ENCODE measurements at places on chromosomes 2 and 18.
A peak's percentile ranks its signal among the peaks of the same experiment; 100 is the strongest.

DNA sequence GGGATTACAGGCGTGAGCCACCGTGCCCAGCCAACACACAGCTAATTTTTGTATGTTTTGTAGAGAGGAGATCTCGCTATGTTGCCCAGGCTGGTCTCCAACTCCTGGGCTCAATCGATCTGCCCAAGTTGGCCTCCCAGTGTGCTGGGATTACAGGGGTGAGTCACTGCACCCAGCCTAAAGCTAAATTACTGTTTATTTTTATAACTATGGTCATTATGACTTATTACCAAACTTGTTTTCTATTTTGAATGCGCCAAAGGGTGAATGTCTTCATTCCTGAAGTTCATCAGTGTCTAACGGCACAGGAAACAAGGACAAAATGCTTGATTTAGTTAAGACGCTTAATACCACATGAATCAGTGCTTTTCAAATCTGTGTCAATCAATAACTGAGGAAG, 38.9 kb upstream of the GREB1L start:
- DNase-seq: no peak

GRCh38 chr2:237725661-237726060, 72.9 kb upstream of the RBM44 start:
- DNase-seq: no peak

GRCh38 chr2:146801886-146802285, 1042.9 kb upstream of the ACVR2A start:
- no peak for DNase-seq

DNA sequence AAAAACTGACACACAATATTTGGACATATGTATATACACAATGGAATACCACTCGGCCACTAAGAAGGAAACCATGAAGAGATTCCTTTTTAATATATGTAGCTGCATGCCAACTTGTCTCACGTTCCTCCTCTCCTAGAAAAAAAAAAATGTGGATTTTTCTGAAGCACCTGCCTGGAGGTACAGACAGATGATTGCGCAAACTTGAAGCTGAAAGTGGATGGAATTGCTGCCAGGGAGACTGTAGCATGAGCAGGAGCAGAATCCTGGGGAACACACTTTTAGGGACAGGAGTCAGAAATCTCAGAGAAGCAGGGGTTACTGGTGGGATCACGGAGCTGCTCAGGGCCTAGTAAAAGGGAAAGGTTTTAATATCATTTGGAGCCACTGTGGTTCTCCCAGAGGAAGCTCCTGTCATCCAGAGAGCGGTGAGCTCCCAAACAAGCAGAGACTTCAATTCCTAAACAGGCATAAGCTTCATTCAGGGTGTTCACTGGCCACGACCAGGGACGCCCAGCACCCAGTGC, 640 bp upstream of the SPR start:
- no peak for DNase-seq

GRCh38 chr2:217790195-217790594, 212.6 kb downstream of the TNS1 start:
- no peak for DNase-seq

DNA sequence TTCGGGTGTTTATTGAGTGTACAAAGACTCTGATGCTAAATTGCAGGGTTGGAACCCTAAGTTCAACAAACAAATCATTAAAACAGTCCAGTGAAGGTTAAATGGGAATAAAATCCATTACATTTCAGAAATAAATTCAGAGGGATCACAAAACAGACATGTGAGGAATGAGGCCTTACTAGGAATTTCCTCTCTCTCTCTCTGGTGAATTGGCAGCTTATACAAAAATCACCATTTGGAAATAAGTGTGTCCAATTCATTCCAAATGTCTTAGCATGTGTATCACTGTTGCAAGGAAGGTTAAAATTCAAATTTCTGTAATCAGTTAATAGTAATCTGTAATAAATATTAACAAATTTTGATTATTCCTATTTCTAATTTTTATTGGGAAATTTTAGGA, 228.6 kb upstream of the PXDN start:
- no peak for DNase-seq

GRCh38 chr2:96772903-96773671, 12.4 kb downstream of the CNNM4 start:
- no peak for DNase-seq

DNA sequence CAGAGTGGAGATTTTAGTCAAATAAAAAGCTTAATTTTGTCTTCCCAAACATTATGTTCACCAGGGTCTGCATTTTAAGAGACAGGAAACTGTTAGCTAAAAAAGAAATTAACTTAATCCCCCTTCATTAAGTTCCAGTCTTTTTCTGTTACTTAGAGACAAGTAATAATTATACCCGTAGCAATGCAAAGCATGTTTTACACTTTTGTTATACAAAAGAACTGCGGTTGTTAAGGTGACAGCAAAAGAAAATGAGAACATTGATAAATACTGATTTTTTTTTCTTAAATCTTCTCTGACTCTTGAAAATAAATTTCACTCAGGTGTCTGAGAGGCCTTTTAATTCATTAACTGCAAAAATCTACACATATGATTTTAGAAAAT, 101.4 kb downstream of the MEIS1 start:
- DNase-seq: no peak

DNA sequence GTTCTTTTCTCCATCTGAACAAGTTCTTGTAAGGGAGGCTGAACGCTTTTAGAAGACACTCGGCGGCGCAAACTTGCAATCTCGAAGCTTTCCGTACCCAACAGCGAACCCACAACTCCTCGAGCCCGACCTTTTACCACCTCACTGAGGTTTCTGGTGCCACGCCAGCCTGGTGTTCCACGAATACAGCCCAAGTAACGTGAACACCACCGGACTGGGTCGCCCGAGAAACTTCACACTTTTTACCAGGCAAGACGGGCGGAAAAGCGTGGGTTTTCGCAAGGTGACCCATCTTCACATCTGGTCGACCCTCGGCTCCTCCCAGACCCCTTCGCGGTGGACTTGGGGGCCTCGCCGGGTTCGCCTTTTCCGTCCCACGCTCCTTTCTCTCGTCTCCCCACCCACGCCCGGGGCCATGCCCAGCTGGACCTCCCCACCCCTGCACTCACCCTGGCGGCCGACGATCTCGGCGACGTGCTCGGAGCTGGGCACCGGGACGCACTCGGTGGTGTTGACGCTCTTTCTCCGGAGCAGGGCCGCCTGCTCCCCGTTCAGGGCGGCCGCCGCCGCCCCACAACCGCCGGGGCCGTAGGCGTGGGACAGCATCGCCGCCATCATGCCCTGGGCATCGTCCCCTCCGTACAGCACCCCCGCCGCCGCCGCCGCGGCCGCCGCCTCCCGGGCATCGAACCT, 1.2 kb downstream of the MEX3C start:
- DNase-seq: peak; percentile 31

GRCh38 chr2:100235098-100235497, 87.2 kb downstream of the LONRF2 start:
- DNase-seq: no peak

GRCh38 chr2:31216734-31217133, 581 bp downstream of the CAPN14 start:
- DNase-seq: no peak

GRCh38 chr18:23675236-23675635, 12.5 kb upstream of the ANKRD29 start:
- DNase-seq: no peak

- no peak for DNase-seq
These were observed 16.6 kb downstream of the TSPYL6 start for GRCh38 chr2:54239427-54239826.

DNA sequence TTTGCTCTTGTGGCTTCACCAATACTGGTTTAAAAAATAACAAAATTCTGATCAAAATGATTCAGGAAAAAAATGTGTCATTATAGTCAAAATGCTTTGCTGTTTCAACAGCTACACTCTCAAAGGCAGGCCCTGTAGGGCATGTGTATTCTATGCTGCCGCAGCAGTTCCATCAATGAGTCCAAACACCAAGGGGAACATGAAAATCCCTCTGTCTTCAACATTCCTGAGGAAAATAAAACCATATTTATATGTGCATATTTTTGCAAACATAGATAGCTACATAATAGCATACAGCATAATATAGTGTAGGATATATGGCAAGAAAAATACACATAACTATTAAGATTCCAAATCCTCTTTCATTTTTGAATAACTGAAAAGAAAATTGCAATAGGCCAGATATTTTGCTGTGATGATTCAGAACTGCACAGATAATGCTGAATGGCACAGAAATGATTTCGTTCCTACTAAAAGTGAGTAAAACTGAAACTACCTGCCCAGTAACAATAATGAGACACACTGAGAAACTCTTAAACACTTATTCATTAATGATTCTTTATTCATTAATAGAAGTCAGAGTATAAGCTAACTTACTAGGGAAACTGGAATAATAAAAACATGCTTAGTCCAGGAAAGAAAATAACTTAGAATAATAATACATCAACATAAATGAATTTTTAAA, 343.8 kb downstream of the SUCLG1 start:
- no peak for DNase-seq

GRCh38 chr2:237058423-237058822, 27.3 kb upstream of the COPS8 start:
- DNase-seq: no peak

DNA sequence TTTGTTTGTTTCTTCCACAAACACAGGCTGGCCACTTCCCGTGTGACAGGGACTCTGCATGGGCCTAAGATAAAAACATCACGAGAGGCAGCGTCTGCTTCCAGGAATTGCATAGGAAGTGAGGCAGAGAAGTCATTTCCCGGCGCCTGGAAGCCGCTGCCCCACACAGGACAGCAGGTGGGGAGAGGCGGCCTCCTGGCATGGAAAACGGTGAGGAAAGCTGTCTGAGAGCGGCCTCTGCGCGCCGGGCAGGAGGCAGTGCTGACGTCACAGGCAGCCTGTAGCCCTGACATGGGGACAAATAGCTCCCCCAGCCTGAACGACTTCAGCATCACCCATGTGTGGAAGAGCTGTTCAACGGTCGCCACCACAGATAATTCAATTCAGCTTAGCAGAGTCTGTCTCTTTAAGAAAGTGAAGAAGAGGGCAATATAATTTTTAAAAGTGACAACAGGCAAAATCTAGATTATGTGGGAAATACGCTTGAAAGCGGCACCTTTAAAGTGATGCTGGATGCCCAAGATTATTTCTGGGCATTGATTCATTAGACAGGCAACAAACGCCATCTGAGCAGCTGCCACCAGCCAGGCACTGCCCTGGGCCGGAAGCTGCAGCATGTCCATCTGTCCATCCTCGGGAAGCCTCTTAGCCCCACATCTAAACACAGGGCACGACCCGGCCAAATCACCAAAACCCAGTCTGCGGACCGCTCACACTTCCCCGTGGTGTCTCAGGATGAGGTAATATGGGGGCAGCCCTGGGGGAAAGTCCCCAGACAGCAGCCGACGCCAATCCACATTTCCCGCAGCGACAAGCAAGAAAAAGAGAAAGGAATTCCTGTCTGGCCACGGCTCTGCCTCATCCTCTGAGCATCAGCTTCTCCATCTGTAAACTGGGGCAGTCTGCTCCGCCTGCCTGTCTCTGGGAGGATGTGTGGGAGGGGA, 138.9 kb downstream of the PXDN start:
- no peak for DNase-seq

GRCh38 chr18:45783097-45784075, 42.1 kb upstream of the SIGLEC15 start:
- no peak for DNase-seq
